Adrenal gland (tissue), 19 donors: ENCODE measurements at places on chromosomes 2 and 18.

DNA sequence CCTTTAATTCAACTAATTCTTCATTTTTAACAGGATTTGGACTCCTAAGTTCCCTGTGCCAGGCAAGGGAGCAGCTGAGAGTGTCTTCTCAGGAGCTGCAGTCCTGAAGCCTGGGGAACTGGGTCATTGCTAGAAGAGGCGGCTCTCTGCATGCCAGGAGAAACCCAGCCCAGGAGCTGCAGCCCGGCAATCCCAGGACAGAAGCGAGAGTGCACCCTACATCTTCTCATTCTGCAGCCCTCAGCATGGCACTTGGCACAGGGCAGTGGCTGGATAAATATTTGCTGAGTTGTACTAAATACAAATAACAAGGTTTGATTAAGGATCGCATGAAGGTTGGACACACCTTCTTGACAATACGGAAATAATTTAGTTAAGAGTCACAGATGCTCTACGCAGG is 244.9 kb upstream of the PXDN start:
- no peak for DNase-seq

DNA sequence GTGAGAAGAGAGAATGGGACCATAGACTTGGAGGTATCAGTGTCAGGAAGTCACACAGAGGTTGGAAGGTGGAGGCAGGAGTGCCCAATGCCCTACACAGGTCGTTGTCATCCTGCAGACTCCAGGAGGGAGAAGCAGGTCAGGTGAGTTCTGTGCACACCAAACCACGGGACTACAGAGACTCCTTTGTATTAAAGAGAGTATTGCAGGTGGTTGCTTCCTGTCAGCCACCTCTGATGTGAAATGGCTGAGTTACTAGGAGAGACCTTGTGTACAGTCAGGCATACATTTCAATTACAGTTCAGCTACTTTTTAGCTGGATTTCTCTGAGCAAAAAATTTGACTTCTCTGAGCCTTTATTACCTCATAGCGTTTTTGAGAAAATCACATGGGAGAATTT is 51.6 kb downstream of the SPP2 start:
- DNase-seq: no peak

DNA sequence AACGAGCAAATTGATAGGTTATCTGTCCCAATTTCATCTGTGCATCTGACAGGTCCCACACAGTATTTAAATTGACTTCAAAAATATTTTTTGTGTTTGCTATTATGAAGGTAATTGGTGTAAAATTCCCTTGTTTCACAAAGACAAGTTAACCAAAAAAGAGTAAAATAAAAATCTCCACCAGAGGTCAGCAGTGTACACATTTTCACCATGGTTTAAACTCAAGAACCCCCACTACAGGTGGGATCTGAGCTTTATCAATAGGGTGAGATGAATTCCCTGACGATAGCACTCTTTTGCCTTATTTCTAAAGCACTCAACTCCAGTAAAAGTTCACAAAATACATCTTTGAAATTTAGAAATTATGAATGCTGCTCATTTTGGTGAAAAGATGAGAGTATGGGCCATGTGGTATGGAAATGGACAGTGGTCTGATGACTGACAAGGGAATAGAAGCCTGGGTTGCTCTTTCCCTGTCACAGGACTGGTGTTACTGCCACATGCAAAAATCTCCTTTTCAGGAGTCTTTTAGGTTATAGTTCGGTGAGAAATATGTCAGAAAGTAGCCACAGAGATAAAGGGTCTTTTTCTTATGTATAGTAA is 68.0 kb downstream of the SERPINB8 start:
- DNase-seq: no peak

GRCh38 chr18:42141439-42141838 is 186.4 kb downstream of the PIK3C3 start:
- DNase-seq: peak; percentile 9

DNA sequence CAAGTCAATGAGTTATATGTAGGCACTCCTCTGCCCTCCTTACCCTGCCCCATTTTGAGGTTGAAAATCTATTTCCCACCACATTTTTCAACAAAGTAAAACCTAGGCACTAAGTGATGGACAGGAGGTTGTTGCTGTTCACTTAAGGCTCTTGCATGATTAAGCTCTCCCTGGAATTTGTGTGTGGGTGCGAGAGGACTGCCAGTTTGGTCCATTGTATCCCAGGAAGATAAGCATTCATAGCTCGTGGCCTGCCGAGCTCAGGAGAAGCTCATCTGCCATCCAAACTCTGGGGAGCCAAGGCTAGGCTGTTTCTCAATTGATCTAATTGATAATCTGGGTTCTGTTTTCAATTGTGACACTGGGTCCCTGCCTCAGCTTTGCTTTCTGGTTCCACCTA is 4.7 kb upstream of the MAP4K4 start:
- no peak for DNase-seq

DNA sequence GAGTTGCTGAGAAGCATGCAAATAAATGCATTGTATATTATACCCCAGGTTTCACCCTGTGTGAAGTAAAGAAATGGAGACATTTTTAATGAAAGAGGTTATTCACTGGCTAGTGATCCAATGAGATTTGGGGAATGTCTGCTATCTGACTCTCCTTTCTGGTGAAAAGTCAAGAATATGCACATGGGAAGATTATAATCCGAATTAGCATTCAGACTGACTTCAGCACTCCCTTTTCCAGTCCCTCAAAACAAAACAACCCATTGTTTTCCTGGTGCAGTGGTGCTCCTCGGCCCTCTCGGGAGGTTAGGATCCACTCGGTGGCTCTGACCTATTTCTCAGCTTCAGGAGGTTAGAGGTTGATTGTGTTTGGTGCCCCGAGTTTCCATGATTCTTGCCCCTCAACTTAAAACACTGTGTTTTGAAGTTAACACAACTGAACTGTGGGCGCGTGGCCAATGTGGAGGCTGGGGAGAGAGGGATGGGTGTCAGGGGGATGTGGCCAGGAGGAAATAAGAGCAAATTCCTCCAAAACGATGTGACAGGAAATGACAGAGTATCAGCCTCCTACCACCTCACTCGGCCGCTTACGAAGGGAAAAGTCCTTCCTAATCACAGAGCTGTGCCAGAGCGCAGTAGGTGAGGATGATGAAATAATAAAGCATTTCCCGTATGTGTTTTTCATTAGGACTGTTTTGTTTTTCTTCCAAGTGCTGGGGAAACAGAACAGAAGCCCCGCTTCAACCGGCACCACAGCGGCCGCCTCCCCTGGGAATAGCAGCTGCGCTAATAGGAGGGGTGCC is 440.1 kb downstream of the MTX2 start:
- no peak for DNase-seq

DNA sequence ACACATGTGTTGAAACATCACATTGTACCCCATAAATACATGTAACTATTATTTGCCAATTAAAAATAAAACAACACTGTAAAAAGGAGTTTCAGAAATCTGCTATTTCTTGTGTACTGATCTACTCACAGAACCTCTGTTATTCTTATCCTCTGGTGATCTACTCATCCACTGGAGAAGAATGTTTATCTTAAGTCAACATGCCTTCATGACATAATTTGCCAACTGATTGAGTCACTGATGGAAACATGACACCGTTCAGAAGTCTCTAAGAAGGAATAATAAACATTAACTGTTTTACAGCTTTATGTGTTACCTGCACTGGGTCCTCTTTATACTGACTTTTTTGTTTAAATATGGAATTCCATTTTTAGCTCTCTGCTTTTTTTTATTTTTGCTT is 555.2 kb downstream of the DCDC2C start:
- no peak for DNase-seq

GRCh38 chr2:86017901-86018896 is 87.5 kb downstream of the POLR1A start:
- DNase-seq: peak; percentile 84

GRCh38 chr2:168357797-168358472 is 98.1 kb upstream of the CERS6 start:
- DNase-seq: no peak

DNA sequence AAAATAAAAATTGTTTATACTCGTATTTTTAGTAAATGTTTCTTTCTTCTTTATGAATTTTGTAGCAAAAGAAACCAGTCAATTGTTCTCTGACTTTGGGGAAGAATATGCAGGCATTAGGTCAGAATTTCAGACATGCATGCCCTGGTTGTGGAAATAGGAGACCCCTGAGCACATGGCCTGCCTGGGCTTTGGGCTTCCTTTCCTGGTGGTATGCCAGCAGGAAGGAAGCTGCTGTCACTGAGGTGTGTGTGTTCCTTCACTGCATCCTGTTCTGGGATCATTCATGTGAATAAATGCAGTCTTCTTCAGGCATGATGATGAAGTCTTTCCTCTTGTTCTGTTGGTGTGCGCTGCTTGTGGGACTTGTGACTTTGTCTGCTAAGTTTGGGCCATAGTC is 920.2 kb upstream of the VRK2 start:
- DNase-seq: no peak

- DNase-seq: no peak
These were observed 75.6 kb upstream of the REG3A start for GRCh38 chr2:79235135-79235534.

GRCh38 chr18:76388891-76389423 is 106.1 kb downstream of the ZNF516 start:
- no peak for DNase-seq

DNA sequence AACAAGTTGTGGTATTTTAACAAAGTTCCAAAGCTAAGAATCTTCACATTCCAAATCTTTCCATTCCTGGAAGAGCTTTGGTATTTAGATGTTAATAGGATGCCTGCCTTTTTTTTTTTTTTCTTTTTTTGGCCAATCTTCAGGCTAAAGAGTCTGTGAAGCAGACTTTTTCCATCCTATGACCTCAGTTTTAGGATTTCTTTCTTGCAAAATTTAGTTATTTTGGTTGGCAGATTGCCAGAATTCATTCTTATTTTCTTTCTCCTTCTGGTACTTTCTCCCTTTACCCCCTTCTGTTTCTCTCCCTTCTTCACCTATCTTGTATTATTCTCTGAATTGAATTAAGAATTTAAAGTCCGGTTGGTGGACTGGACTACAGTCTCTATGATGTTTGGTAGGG is 217.8 kb upstream of the REV1 start:
- DNase-seq: no peak

- no peak for DNase-seq
These were observed 89.9 kb downstream of the LYPD6 start for GRCh38 chr2:149420053-149420963.

DNA sequence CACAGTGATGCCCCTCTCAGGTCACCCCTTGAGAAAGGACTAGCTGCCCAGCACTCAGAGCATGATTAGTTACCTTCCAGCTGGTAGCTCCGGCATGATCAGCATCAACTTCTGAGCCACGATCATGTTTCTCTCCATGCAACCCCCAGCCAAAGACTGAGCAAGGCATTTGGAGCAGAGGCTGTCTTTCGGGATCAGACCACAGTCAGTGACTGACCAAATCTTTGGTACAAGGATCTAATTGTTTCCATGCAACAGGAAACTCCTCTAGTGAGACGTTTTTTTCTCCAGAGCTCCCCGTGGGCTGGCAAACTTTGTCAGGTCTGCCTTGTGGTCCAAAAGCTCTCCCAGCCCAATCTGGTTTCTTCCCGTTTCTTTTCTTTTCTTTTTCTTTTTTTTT is 244.3 kb downstream of the METTL4 start:
- no peak for DNase-seq

DNA sequence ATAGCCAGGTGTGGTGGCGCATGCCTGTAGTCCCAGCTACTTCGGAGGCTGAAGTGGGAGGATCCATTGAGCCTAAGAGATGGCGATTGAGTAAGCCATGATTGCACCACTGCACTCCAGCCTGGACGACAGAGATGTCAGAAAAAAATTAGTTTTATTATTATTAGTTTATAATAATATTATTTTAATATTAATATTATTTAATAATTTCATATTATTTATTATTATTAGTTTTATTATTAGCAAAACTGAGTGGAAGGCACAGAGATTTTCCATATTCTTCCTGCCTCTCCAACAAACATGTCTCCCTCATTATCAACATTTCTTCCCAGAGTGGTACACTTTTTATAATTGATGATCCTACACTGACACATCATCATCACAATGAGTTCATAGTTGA is 278.2 kb downstream of the SOX11 start:
- no peak for DNase-seq

DNA sequence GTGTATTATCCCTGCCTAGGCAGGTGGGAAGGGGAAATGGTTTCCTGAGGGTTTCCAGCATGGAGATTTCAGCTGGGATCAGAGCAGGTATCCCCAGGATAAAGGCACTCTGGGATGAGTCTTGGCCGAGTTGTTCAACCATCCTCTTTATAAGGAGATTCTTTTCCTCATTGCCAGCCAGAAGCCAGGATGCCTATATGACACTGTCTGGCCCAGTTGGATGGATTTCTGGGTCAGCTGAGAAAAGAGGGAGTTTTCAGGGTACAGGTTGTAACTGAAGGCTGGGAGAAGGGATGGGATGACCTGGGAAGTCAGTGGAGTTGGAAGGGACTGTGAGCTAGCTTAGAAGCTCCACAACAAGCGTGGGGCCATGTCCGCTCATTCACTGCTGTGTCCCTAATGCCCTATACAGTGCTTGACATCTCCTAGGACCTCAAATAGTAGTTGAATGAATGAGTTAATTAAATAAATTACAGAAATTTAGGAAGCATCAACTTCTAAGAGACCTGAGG is 8.3 kb downstream of the RHOB start:
- DNase-seq: no peak

DNA sequence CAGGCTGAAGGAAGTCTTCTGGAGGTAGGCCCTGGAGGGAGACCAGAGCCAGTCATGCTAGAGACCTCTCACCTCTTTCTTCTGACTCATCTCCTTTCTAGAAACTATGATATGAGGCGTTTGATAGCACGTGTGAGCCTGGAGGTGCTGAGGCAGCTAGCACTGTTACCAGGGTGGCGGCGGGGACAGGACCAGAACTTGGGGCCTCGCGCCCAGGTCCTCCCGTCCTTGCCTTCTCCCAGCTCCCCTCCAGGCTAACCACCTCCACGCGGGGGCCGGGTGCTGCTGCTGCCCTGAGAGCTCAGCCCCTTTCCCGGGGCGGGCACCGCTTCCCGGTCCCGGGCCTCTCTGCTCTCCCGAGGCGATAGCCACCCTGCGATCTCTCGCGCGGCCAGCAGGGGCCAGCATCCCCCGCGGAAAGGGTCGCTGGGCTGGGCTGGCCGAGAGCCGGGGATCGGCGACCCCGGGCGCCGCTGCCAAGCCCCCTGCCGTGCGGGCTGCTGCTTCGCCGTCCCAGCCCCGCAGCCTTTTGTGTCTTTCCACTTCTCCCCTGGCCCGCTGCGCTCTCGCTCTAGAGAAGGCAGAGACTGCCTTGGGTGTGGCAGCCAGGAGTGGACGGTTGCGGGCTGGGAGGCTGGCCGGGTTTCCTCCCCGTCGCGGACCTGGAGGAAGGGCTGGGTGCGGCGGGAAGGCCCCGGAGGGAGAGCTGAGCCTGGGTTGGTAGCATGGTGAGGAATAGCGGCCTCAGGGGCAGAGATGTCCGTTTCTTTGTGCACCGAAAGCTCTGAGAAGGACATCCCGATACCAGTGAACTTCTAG is 49.1 kb downstream of the TMEM17 start:
- DNase-seq: peak; percentile 64

- DNase-seq: peak; percentile 95
These were observed at the start of gene SS18 for GRCh38 chr18:26090130-26091046. Gene SS18 (minus strand): TSS chr18:26090613. CDS start chr18:26090569, 44 bp downstream.

- DNase-seq: peak; percentile 60
These were observed 125.6 kb downstream of the PLB1 start for GRCh38 chr2:28621172-28622100.
